ENCODE measurements at places on chromosomes 16 and 17.

DNA sequence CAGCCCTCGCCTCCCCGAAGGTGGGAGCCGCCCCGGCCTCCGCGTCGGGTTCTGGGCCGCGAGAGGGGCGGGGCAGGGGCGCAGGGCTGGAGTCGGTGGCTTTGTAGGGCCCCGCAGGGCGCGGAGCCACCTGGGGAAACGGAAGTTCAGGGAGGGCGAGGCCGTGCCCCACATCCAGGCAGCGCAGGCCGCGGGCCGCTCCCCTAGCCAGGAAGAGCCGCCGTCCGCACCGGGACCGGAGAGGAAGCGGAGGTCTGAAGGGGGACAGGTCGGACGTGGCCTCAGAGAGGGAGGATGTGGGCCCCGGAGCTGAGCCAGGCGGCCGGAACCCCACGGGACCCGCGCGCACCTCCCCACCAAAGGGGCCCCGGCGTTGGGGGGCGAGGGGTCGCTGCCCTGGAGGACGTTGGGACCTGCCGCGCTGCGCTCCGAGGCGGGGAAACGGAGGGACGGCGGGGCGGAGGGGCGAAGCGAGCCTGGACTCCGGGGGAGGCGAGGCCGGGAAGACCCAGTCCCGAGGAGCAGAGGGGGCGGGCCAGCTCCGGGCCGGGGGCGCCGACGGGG lies 482 bp upstream of the SLC16A3 start:
- DNase-seq, result peak; percentile 53

DNA sequence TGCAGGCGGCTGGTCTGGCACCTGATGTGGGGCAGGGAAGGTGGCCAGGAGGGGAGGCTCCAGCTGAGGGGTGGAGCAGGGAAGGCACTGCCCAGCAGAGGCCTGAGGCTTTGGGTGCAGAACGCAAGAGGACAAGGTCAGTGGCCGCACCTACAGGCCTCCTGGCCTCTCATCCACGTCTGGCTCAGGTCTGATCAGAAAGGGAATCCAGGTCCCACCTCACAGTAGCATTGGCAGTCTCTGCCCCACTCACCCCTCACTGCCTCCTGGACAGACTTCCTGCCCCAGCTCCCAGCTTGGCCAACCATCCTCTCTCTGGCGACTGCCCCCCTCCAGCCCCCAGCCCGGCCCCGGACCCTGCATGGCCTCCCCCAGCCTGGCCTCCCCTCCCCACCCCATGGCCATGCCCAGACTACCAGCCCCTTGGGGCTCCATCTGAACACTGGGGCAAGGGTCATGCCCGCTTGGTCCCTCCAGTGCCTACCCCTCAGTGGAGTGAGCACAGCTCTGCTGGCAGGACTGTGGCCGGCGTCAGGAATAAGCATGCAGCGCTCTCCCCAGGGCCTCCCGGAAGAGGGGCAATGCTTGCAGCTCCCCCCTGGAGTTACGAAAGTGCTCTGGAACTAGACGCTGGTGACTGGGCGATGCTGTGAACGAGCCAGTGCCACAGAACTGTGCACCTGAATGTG lies 4.6 kb downstream of the UTS2R start:
- no peak for DNase-seq

- no peak for DNase-seq
These were observed 1.5 kb upstream of the TTYH2 start for GRCh38 chr17:74211912-74212208.

DNA sequence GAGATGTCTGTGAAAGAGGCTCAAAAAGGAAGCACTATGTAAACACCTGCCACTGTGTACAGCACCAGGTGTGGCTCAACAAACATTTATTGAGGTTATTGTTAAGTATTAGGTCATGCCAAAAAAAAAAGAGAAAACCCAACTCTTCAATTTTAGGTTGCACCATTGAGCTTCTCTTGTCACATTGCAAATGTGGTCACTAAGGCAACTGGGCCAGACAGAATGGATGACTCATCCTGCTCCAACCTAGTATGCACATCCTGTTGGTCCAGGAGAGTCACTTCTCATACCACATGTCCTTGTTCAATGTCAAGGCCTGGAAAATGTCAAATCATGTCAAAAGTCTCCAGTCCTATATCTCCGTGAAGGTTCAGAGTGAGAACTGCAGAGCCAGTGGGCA lies 25.0 kb downstream of the HOXB1 start:
- DNase-seq, result no peak

GRCh38 chr17:68819465-68819864 lies 135.7 kb downstream of the ABCA8 start:
- DNase-seq, result no peak

DNA sequence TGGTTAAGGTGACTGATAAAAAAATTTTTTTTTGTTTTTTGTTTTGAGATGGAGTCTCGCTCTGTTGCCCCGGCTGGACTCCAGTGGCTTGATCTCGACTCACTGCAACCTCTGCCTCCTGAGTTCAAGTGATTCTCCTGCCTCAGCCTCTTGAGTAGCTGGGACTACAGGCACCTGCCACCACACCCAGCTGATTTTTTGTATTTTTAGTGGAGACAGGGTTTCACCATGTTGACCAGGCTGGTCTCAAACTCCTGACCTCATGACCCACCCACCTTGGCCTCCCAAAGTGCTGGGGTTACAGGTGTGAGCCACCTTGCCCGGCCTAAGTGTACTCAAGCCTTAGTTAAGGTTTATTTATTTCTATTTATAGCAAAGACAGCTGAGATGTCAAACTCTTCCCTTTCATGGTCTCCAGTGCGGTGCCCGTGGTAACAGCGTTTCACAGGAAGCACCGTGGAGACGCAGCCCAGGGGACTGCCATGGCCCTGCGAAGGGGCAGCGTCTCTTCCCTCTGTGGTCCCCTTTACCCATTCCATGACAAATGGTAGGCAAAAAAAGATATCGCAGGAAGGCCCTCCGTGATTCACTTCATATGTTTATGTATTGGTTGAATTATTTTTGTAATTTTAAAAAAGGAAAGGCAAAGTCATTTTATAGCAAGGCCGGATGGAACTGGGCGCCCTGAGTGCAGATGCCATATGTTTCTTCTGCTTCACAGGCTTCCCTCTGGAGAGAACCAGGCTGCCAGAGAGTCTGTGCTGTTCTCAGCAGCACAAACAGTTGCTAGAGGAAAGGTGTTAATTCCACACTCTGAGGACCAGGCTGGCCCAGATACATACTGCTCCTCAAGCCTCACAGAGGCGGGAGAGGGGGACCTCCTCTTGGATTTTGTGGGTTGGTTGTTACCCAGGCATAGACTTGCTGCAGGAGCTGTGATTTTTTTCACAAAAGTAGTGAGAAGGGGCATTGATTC lies 29.2 kb downstream of the DDX19A start:
- DNase-seq, result no peak

DNA sequence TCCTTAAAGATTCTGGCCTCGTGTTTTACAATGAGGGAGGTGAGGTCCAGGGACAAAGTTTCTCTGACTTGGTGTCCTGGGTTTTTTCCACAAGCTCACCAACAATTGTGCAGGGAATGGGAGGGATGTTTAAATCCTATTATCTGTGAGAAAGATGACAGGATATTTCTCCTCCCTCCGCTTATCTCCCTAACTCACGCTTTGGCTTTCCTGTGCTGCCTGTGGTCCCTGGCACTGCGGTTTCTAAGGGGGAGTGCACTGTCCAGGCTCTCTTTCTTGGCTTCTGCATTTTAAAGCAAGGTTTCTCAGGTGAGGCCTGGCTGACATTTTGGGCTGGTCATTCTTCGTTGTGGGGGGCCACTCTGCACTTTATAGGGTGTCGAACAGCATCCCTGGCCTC lies 16.4 kb downstream of the GGA3 start:
- no peak for DNase-seq

DNA sequence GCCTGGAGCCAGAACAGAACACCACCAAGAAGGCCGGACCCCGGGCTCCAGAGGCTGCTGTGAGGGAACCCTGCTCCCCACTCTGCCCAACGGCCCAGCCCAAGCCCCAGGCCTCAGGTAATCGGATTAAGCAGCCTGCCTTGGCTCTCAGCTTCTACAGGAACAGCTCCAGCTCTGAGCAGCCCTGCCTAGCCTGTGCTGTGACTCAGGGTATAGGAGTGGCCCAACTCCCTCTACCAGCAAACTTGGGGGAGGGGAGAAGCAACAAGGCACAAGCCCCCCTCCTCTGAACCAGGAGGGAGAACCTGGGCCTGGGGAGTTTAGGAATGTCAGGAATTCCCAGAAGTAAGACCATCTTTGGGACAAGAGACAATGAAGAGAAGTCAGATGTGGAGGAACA lies 849 bp upstream of the SOX15 start:
- no peak for DNase-seq

DNA sequence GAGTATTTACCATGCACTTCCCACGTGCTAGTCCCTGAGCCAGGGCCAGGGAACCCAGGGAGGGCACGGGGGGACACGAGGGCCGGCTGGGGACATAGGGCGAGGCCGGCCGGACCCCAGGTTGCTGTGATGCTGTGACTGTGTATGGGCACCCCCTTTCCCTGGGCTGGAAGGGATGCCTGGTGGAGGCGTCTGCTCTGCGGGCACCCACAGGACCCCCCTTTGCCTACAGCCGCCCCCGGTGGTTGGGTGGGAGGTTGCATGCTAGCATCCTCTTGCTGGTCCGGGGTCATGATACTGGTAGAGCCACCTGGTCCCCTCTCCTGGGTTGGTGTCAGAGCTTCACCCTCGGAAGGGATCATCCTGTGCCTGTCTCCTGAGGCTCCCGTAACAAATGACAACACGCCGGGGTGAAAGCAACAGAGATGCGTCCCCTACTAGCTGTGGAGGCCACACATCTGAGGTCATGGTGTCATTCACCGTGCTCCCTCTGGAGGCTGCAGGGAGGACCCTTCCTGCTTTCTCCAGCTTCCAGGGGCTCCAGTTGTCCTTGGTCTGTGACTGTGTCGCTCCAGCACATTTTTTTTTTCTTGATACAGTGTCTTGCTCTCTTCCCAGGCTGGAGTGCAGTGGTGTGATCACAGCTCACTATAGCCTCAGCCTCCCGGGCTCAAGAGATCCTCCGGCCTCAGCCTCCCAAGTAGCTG lies 3.1 kb upstream of the CIAO3 start:
- DNase-seq, result peak; percentile 9

DNA sequence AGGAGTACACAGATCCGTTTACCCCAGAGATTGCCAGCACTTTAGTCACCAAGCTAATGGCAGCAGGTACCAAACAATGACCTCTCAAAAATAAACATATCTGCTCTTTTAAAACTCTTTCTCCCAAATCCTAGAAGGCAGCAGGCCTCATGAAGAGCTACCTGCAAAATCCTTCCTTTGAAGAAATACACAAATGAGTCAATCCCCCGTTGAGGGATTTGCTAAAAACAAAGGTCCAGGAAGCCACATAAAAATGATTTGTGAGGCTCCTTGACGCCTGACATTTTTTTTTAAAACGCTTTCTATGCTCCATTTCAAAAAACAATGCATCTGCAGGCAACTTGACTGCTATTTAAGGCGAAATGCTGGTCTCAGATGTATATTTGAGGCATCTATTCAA lies 58.2 kb downstream of the NACA2 start:
- DNase-seq, result no peak

- DNase-seq, result no peak
These were observed 19.8 kb upstream of the SSTR5 start for GRCh38 chr16:1052721-1053120.

DNA sequence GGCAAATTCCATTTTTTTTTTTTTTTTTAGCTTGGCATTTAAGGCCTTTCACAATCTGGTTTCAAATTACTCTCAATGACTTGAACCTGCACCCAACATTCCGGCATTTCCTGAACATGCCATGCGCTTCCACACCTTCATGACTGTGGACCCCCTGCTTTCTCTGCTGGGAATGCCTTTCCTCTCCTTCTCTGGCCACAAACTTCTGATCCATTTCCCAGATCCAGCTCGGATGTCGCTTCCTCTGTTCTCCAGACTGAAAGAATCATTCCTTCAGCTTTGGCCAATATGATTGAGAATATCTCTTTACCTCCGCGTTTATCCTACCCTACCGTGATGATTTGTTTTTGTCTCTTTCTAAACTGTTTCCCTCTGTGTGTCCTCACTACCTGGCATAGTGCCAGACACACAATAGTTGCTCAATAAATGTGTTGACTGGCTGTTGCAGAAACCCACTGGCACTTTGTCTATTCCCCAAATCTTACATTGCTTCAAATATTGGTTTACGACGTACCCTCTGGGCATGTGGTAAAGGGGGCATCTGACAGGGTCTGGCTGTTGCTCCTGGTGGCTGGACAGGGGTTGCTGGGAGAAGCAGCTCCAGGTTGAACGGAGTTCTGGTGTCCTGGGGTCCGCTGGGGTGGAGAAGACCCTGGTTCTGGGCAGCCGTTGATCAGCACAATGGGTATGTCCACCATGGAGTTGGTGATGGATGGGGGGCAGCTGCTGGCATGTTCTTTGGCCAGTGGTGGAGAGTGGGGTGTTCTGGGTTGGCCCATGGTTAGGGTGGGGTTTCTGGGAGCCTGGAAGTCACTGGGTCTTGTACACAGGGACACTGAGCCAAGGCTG lies 14.7 kb downstream of the TNS4 start:
- DNase-seq, result no peak

- no peak for DNase-seq
These were observed 1.9 kb downstream of the ENDOV start for GRCh38 chr17:80416940-80417293.

- peak; percentile 71 for DNase-seq
These were observed 9.1 kb upstream of the ARL5C start for GRCh38 chr17:39174920-39175694.

- no peak for DNase-seq
These were observed 28.3 kb downstream of the NLRC3 start for GRCh38 chr16:3548859-3549258.

- no peak for DNase-seq
These were observed 97.1 kb downstream of the PITPNC1 start for GRCh38 chr17:67474081-67474661.

DNA sequence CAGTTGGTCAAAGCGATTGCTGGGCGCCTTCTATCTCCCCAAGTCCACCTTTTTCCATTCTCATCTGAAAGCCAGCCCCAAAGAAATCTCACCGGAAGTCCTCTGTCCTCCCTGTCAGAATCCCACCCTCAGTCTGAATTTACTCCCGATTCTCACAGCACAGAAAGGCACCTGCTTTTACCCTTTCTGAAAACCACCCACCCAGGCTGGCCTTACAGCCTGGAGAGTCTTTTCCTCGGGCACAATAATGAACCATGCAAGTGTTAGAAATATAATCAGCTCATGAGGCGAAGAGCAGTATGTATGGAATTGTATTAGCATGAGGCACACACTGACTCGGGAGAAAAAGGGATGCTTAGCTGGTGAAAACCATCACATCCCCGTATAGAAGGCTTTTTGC lies 1.2 kb upstream of the ZFHX3 start:
- no peak for DNase-seq

GRCh38 chr17:36509272-36509985 lies 22.9 kb downstream of the ZNHIT3 start:
- no peak for DNase-seq

GRCh38 chr16:51458356-51459140 lies 307.5 kb upstream of the SALL1 start:
- no peak for DNase-seq

GRCh38 chr17:50471009-50471905 lies 2.6 kb upstream of the CHAD start:
- no peak for DNase-seq

DNA sequence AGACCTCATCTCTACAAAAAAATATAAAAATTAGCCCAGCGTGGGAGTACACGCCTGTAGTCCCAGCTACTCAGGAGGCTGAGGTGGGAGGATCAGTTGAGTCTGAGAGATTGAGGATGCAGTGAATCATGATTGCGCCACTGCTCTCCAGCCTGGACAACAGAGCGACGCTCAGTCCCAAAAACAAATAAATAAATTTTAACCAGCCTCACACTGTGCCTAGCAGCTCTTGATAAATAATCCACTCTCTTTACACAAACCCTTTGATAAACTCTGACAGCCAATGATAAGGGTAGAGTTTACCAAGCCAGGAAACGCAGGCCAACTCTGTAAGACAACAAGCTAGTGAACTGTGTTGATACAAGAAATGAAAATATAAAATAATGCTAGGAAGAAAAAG lies 32.7 kb downstream of the LITAF start:
- DNase-seq, result no peak

GRCh38 chr17:83111516-83112282 lies 32.3 kb downstream of the METRNL start:
- DNase-seq, result no peak

Measured in T-helper 17 cell (primary cell).